ENCODE measurements at places on chromosomes 5 and 9. TPM values are rescaled to one million over a fixed set of nuclear protein-coding genes. Genes with fewer than 3 reads are reported as not detected.

The ANKRD18A gene
- not detected for total RNA-seq

The HAVCR2 gene
- total RNA-seq: 0.88 TPM

The RAD50 gene
- 16.0 TPM for total RNA-seq

The QRFP gene
- total RNA-seq: not detected

The ADAMTSL2 gene
- 2.4 TPM for total RNA-seq

The PPIC gene
- 36.8 TPM for total RNA-seq

The PKD2L2 gene
- total RNA-seq: not detected

The PGM5 gene
- total RNA-seq: 0.39 TPM

The STING1 gene
- total RNA-seq: 45.4 TPM

The FOXD4L5 gene
- not detected for total RNA-seq

The PRSS3 gene
- 18.9 TPM for total RNA-seq

The RMND5B gene
- total RNA-seq: 48.8 TPM

The RNF208 gene
- total RNA-seq: 0.13 TPM

The TLX3 gene
- not detected for total RNA-seq

The RABEPK gene
- total RNA-seq: 12.5 TPM

The CHSY3 gene
- 3.7 TPM for total RNA-seq

The FPGS gene
- total RNA-seq: 57.8 TPM

The FGF18 gene
- total RNA-seq: not detected

The SPATA31D4 gene
- total RNA-seq: not detected

The LURAP1L gene
- total RNA-seq: 57.2 TPM

The CRHBP gene
- total RNA-seq: not detected

The FAM151B gene
- total RNA-seq: 1.2 TPM

The DRD1 gene
- not detected for total RNA-seq

The SETD9 gene
- 7.5 TPM for total RNA-seq

The UBE2QL1 gene
- total RNA-seq: not detected

The GFRA3 gene
- not detected for total RNA-seq

The GGTA1 gene
- not detected for total RNA-seq

The WDR38 gene
- total RNA-seq: not detected

The UBLCP1 gene
- 31.5 TPM for total RNA-seq

Measured in epithelial cell of alveolus of lung (primary cell).